ENCODE measurements at places on chromosomes 12 and 14.
A peak's percentile ranks its signal among the peaks of the same experiment; 100 is the strongest.

DNA sequence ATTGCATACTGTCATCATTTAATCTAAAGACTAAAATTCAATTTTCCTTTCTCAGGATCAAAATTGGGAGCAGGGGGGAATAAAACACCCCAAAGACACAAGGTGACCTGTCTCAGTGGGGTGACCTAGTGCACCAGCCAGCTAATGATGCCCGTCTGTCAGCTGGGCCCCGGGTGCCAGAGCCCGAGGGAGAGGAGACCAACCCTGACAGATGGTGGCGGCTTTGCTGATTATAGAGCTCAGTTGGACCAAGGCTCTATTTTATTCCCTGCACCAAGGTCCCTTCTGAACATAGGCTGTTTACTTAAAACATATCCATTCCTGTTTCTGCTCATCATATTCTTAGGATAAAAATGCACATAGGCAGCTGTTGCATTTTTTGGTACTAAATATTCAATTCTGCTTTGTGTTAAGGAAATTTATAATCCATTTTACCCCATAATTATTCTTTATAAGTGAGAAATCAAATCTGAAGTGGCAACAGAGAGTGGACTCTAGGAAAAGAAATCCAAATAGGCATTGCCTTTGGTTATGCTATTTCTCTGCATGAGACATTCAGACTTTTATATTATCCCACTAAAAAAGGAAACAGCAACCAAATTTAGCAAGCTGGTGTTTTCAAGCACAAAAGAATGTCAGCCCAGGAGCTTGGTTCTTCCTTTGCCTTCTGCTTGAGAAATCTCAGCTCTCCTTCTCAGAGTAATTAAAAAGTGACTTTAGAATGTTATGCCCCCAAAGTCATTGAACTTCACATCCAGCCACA lies 96.8 kb upstream of the IFNG-AS1 start:
- DNase-seq = no peak

DNA sequence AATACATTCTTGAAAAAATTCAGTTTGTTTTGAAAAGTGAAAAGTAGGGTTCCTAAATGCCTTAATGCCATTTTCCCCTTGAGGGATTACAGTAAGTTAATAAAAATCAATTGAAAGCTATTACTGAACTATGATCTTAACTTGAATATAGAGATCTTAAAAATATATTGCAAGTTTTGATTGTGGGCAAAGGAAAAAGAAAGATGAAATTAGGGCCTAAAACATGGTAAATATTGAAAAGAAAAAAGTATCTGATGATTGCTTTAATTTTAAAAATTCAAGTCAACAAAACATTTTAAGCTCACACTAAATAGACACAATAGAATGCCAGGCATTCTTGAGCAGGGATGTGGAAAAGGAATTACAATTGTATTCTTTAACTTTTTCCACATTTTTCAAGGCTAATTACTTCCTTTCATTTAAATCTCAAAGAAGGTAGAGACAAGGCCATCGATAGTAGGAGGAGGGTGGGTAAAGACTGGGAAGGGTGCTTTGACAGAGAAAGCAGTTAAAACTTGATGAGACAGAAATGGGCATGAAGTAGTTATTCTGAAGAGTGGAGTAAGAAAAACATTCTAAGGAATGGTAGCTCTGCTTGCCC lies 294.4 kb downstream of the NELL2 start:
- no peak for DNase-seq

DNA sequence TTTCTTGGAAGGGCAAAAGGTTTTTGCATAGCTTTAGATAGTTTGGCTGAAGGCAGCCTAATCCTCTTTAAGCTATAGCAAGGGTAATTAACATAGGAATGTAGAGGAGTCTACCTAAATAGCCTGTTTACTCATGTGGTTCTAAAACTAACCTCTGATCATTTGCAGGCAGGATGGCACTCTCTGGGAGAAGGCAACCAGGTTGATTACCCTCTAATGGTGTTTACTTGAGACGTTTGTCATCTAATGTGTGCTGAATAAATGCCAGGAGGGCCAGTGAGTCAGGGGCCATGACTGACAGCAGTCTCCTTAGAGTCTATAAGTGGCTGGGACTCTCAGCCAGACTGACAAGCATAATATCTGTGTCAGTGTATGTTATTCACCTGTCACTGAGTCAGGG lies 286.4 kb downstream of the PCNX1 start:
- DNase-seq = no peak

DNA sequence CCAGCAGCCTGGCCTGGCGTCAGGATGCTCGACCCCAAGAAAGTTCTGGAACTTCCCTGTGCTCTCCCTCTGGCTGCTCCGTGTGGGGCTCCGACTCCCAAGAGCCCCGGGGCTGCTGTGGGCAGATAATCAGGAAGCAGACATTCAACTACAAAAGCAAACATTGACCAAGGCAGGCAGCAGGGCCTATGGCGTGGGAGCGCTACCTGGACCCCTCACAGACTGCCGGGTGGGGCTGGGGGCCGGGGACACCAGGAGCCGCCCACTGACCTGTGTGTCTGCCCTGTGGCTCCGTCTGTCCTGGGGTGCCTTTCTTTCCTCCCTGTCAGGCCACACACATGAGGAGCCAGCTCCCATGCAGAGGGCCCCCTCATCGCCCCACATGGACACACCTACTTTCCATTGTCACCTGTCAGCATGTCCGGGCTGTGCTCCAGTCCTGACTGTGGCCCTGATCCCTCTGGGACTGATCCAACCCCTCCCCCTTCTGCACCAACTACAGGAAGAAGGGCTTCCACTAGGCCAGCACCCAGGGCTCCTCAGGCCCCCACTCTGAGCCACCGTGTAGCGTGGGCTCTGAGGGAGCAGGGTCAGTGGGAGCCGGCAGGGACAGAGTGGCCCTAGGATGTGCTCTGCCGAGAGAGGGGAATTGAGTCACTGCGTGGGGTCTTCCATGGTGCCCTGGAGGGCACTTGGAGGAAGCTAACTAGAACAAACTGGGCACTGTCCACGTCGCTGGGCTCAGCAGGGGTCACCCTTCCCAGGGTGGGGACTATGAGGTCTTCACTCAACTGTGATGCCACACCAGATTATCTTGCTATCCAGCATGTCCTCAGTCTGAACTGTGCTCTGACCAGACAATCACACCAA lies 215.4 kb upstream of the C14orf180 start:
- DNase-seq = no peak

DNA sequence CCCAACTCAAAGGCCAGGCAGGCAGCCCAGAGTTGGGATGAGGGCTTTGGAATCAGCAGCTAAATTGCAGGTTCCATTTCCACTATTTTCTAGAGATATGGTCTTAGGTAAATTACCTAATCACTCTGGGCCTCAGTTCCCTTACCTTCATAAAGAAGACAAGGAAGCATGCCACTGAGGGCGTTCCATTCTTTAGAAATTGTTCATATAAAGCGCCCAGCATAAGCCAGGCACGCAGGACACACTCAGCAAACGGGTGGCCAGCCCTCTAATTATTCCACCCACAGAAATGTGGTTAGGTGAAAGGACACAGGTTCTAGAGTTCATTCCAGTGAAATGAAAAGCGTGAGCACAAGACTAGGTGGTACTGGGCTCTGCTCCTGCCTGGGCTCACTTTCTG lies 87.9 kb upstream of the BCL11B start:
- DNase-seq = no peak

DNA sequence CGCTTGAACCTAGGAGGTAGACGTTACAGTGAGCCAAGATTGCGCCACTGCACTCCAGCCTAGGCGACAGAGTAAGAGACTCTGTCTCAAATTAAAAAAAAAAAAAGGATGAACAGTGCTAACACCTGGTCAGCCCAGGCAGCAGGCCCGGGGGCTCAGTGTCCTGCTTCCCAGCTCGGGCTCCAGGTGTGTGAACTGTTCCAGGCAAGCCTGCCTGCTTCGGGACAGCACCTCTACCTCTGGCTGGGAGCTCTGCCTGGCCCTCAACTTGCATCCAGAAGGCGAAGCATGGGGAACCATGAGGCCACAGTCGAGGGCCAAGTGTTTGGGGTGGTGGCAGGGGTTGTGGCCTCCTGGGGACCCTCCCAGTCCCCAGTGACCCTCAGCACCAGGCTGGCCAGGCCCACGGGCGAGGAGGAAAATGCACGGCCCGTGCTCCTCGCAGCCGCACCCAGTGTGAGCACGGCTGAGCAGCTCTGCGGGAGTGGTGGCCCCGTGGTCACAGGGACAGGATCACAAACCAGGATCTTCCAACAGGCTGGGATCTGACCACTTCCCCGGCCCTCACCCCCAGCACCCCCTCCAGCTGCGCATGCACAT lies 15.5 kb downstream of the CDCA4 start:
- DNase-seq = no peak

DNA sequence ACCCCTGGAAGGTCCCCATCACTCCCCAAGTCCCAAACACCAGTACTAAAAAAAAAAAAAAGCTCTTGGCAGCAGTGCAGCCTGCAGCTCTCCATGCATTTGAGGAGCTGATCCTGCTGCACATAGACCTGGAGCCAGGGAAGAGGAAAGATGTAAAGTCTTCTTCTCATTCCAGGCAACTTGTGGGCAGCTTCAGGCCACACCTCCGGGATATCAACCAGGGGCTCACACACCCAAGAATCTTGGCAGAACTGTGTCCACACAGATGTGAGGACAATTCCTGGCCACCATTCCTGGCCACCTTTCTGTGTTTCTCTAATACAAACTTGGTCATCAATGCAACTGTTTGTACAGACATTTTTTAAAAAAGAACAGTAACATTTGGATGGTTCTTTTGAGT lies 72.7 kb downstream of the TMEM132C start:
- no peak for DNase-seq

DNA sequence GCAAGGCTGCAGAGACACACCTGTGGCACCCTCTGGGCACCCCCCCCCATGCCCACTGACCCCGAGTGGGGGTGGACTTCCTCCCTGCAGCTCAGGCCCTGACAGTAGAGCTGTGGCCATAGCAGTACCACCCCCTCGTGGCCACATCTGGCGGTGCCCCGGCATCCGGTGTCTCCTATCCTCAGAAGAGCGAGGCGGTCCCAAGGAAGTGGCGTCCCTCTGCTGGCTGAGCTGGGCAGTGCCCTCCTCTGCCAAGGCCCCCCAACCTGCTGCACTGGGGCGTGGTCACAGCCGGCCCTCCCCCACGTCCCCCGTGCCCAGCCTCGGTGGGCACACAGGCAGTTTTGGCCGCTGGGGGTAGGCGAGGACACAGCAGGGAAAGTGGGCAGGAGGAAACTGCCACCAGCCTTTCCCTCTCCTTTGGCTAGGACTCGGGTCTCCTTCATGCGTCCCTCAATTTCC lies 6.0 kb upstream of the SLC6A12 start:
- DNase-seq = peak; percentile 44

GRCh38 chr12:19431407-19432308 lies 7.6 kb upstream of the AEBP2 start:
- peak; percentile 12 for DNase-seq

DNA sequence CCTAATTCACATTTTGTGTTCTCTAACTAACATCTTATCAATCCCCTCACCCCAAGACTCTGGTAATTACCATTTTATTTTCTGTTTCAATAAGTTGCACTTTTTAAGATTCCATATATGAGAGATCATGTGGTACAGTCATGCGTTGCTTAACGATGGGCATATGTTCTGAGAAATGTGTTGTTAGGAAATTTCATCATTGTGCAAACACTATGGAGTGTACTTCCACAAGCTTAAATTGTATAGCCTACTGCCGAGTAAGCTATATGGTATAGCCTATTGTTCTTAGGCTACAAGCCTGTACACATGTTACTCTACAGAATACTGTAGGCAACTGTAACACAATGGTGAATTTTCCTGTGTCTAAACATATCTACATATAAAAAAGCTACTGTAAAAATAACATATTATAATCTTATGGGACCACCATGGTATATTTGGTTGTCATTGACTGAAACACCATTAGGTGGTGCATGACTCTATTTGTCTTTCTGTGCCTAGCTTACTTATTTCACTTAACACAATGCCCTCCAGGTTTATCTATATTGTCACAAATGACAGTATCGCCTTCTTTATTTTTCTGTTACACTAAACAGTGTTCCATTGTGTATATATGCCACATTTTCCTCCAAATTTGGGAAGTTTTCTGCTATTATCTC lies 473.4 kb upstream of the LMO3 start:
- DNase-seq = no peak

DNA sequence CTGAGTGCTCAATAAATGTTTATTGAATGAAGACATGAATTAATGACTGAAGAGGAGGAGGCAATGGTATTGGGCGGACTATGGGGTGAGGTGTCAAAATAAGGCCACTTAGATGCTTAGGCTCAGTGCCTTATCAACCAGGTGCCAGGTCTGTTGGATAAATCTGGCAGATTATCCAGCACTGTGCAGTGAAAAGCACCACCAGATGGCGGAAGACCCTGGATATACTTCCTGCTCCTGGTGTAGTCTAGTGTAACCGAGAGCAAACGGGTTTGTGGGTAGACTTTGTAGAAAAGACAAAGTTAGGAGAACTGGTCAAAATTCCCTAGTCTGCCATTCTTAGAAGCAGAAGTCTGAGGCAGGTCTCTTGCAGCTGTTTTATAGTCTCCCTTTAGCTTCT lies 306.3 kb downstream of the ATP23 start:
- no peak for DNase-seq

- DNase-seq = peak; percentile 46
These were observed 8.4 kb upstream of the PIANP start for GRCh38 chr12:6708960-6709394.

DNA sequence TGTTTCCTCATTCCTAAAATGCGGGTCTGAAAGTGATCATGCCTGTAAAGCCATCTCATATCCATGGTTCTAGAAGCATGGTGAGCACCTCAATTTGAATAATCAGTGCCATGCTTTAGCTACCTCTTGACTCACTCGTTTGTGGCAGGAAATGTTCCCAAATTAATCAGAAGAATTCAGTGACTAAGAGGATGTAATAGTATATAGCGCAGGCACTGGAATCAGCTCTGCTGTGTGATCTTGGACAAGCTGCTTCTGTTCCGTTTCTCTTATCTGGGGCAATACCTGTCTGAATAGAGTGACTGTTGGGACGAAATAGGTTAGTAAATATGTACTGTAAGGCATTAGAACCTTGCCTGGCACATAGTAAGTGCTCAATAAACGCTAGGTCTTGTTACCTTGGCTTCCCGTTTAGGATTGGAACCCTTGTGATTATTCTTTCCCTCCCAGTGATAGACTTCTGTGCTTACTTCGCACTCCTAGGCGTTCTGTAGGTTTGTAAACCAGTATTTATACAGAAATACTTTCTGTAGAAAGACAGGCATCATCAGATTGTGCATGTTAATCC lies 820 bp upstream of the SMAGP start:
- DNase-seq = no peak

GRCh38 chr14:99946652-99947489 lies 118.4 kb upstream of the EVL start:
- peak; percentile 41 for DNase-seq

DNA sequence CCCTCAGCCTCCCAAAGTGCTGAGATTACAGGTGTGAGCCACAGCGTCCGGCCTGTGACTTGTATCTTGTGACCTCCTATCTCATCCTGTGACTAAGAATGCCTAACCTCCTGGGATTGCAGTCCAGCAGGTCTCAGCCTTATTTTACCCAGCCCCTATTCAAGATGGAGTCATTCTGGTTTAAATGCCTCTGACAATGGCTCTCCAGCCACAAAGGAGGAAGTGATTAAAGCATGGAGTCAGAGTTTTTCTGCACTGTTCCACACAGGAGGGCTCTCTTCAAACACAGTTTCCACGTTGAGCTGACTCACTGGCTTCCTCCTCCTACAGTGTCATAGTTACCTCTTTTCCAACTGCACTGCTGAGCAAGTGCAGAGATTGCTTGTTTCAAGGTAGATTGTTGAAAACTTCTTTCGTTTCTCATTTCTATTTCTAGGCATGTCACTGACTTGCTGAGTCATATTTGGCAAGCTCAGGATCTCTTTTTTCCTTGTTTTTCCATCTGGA lies 383.8 kb downstream of the PCNX1 start:
- DNase-seq = no peak

- no peak for DNase-seq
These were observed 273.4 kb downstream of the FOXN3 start for GRCh38 chr14:89143595-89143994.

GRCh38 chr14:74015963-74016362 lies 3.1 kb downstream of the ENTPD5 start:
- DNase-seq = no peak
